Activated CD8-positive, alpha-beta T cell treated with anti-CD3 and anti-CD28 coated beads for 36 hours (primary cell): ENCODE measurements at places on chromosomes 7 and 10. TPM values are rescaled to one million over a fixed set of nuclear protein-coding genes. Genes with fewer than 3 reads are reported as not detected.
A peak's percentile ranks its signal among the peaks of the same experiment; 100 is the strongest.

- peak; percentile 82 for DNase-seq
Measured at GRCh38 chr7:129438839-129439651, 4.8 kb downstream of the STRIP2 start.

The CPXM2 gene
- not detected for total RNA-seq

The KCP gene
- total RNA-seq: not detected

The SPDYE8 gene
- total RNA-seq: not detected
